Activated effector memory CD4-positive, alpha-beta T cell treated with anti-CD3 and anti-CD28 coated beads, Interleukin-2, amount 50 U/mL, for 16 hours (primary cell): ENCODE measurements at places on chromosomes 11 and 22.

- peak; percentile 61 for DNase-seq
Measured at GRCh38 chr11:2088746-2089535, 50.2 kb downstream of the IGF2 start.

DNA sequence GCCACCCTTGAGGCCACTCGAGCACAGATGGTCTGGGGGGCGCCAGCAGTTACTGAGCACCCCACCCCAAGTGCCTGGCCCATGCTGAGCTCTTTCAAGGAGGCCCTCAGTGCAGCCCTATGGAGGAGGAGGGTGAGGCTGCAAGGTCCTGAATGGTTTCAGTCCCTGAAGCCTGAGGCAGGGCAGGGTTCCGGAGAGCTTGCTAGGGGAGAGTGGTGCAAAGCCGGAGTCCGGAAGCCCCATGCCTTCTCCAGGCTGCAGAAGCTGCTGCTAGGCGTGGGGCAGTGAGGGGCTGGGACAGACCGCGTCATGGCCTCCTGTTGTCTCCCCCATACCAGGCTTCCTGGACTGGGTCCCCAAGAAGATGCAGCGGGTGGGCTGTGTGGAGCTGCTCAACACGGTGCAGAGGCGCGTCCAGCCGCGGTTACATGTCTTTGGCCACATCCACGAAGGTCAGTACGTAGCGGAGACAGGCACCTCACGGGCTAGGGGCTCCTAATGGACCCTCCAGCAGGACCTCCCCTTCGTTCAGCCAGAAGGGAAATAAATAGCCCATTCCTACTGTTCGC is 90.6 kb downstream of the MPPED1 start:
- no peak for DNase-seq

- no peak for DNase-seq
Measured at GRCh38 chr11:131219646-131220045, 150.8 kb upstream of the NTM start.

GRCh38 chr11:126918556-126918955 is 82.0 kb downstream of the KIRREL3 start:
- DNase-seq = no peak

DNA sequence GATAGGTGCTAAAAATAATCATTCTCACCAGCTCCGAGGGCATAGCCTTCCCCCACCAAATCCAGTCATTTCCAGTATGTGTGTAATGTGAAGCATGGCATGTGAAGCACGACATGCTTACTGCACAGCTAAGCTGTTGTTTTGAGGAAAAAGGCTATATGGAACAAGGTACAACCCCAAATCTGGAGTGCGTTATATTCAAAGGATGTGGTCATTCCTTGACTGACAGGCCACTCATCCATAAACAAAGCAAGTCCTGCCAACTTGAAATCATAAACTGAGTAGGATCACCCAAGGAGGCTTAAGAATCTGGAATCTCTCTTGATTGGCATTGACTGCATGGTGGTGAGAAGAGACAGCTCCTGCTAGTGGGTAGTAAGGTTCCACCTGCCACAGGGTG is 3.7 kb downstream of the MAP6 start:
- DNase-seq = no peak

DNA sequence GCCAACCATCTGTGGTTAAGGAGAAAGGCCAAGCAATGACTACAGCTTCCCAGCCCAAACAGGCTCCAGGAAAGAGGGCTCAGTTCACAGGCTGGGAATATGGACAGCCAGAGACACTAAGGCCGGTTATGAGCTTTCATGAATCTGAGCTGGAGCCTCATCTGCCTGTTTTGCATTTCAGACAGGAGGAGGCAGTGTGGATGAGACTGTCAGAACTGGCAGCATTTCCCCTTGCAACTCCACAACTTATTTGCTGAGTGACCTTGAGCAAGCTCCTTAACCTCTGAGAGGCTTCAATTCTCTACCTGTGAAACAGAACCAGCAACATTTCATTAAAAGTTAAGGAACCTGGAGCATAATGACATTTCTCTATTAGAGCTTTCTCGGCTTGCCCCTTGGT is 264.0 kb downstream of the ETS1 start:
- DNase-seq = peak; percentile 70

DNA sequence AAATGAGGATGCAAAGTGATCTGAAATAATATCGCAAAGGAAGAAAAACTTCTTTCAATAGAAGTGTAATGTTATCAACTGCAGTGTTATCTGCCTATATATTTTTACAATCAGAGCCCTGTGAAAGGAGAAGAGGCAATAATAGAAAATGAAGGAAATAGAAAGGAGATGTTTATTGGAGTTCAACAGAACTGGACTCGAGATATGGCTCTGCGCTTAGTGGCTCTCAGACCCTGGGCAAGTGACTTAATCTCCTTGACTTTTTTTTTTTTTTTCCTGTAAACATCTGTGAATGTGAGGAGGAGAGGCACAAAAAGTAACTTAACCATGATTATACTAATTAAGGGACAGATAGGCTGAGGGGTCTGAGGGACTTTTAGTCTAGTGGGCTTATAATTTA is 18.9 kb downstream of the CNTF start:
- DNase-seq = no peak

- no peak for DNase-seq
Measured at GRCh38 chr11:111123463-111124398, 121.8 kb upstream of the POU2AF2 start.

DNA sequence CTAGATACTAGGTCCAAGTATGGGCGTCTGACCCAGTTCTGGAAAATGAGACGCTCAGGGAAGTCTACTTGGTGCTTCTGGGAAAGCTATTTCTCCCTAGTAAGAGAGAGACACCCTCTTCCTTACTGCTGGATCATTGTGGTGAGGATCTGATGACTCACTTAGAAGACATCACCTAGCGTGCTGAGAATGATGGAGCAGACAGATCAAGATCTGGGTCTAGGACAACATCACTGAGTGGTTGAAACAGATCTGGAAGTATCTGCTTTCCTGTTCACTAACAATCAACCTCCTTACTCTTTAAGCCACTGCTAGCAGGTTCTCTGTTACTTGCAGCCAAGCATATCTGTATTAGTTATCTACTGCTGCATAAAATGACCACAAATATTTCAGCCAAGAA is 38.3 kb upstream of the HMGXB4 start:
- DNase-seq = no peak

- no peak for DNase-seq
Measured at GRCh38 chr11:32374261-32374711, 61.1 kb downstream of the WT1 start.
